ENCODE measurements at places on chromosomes 6 and 20. TPM values are rescaled to one million over a fixed set of nuclear protein-coding genes. Genes with fewer than 3 reads are reported as not detected.

GRCh38 chr20:31484001-31484400, 8.9 kb downstream of the REM1 start:
- no peak overlapping the region for H3K4me3 ChIP-seq
- no peaks in the 10 kb centered on the region for H3K36me3 ChIP-seq
- no peak overlapping the region for H3K27ac ChIP-seq
- peaks cover 2% of the 10 kb centered on the region for H3K27me3 ChIP-seq

GRCh38 chr6:148723484-148723883, 23.3 kb upstream of the UST start:
- H3K27ac ChIP-seq = no peak overlapping the region
- H3K36me3 ChIP-seq = no peaks in the 10 kb centered on the region
- no peaks in the 10 kb centered on the region for H3K4me1 ChIP-seq
- DNase-seq = no peak
- H3K27me3 ChIP-seq = no peaks in the 10 kb centered on the region

KHDRBS2 gene
- 0.18 TPM for total RNA-seq

ITPR3 gene
- total RNA-seq = 49.2 TPM

APOM gene
- 3.2 TPM for total RNA-seq

MAP7 gene
- 0.73 TPM for total RNA-seq

All from T-cell (primary cell).